Sciatic nerve (tissue), 2 donors: ENCODE measurements at places on chromosomes 16 and 17. TPM values are rescaled to one million over a fixed set of nuclear protein-coding genes. Genes with fewer than 3 reads are reported as not detected.

MEAK7 gene
- total RNA-seq: 21.8 TPM

TAT gene
- total RNA-seq: 0.13 TPM

SLC22A31 gene
- total RNA-seq: 0.98 TPM

C17orf67 gene
- total RNA-seq: 6.2 TPM

NPIPB2 gene
- total RNA-seq: 11.9 TPM

PDE6G gene
- total RNA-seq: not detected

APOH gene
- not detected for total RNA-seq

PGP gene
- total RNA-seq: 11.8 TPM

TBX21 gene
- 1.1 TPM for total RNA-seq

SPNS3 gene
- total RNA-seq: 2.0 TPM

NRN1L gene
- 1.6 TPM for total RNA-seq

UBE2I gene
- 95.7 TPM for total RNA-seq

EPX gene
- not detected for total RNA-seq

ALOX12 gene
- not detected for total RNA-seq

ZG16B gene
- total RNA-seq: not detected
